ENCODE measurements at places on chromosomes 4 and X.

GRCh38 chr4:184267673-184268583 is 50.3 kb upstream of the ENPP6 start:
- DNase-seq = no peak

DNA sequence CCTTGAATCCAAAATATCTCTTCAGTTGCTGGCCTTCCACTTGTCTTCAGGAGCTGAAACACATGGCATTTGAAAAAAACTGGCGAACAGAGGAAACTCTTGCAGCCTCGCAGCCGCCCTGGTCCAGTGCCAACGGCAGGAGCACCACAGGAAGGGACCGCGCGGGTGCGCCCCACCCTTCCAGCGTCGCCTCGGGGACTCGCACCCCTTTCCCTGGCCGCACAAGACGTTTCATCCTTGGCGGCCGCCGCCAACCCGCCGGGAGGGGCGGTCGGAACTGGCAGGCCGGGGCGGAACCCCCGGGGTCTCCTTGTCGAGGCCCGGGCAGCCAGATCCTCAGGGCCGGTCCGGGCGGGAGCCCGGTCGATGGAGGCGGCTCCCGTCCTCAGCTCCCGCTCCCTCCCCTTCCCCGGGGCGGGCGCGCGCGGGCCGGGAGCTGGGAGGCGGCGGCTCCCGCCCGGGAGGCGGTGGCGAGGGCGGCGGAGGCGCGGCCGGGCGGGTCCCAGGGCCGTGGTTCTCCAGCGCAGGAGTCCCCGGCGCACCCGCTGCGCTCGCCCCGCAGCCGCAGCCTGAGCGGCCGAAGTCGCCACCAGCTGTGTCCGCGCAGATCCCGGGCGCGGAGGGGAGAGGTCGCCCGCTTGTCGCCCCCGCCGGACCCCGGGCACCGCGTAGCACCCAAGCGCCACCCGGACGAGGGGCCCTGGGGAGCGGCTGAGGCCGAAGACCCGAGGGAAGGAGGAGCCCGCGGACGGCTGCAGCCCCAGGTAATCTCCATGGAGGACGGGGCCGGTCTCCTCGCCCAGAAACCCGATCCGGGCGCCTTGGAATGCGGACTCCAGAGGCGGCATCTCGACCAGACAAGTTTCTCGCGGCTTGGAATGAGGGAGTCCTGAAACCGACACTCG is 886 bp upstream of the NDST3 start:
- DNase-seq = no peak

DNA sequence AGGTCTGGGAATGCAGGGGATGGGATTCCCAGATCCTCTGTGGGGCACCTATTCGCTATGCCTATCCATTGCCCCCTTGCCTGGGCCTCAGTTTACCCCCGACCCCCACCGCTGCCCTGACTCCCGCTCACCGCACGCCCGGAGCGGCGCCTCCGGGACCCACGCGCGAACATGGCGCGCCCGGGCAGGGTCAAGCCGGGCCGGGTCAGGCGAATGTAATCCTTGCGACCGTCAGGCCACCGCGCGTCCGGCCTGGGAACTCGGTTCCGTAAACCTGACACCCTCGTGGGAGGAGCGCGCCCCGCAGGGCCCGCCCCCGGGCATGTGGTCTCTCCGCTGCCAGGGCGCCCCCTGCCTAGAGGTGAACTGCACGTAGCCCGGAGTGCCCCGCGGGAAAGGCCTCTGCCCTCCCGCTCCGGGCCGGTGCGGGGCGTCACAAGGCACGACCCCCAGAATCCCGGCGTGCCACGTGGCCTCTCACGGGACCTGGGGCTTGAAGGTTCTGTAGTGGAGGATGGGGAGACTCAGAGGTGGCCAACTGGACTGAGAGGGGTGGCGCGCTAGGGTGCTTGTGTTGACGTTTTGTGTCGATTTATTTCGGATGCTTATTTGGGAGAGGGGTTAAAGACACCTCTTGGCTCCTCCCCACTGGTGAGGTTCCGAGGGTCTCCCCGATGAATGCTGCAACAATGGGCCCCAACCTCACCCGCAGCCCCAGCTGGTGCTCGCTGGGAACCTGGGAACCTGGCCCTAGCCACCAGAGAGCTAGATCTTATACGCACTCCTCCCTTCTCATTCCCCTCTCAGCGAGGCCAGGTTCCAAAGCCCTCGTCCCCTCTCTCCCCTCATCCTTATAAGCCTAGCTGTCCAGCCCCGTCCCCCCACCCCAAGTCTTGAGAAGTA is at the start of gene PRICKLE3:
TSS of gene PRICKLE3 (minus strand) at position 249 of the 903 bp plus-strand sequence. CDS start at position 173, 76 bp downstream.
- no peak for DNase-seq

GRCh38 chr4:2924765-2925301 is 38.4 kb downstream of the NOP14 start:
- no peak for DNase-seq

DNA sequence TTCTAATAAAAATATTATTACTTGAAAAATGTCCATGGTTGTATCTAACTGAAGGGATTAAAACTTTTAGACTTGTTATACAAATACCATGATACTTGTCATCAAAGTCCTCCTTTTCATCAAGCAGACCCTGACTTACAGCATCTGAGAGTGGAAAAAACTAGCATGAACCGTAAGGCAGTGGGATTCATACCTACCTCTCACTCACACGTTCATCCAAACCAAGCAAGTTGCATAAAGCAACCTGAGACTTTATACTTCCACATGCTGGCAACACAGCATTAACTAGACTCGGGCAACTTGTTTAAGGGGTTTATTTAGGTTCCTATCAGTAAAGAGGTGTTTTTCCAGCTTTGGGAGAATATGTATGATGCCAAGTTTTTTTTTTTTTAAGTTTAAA is 22.6 kb upstream of the TLR7 start:
- DNase-seq = no peak

DNA sequence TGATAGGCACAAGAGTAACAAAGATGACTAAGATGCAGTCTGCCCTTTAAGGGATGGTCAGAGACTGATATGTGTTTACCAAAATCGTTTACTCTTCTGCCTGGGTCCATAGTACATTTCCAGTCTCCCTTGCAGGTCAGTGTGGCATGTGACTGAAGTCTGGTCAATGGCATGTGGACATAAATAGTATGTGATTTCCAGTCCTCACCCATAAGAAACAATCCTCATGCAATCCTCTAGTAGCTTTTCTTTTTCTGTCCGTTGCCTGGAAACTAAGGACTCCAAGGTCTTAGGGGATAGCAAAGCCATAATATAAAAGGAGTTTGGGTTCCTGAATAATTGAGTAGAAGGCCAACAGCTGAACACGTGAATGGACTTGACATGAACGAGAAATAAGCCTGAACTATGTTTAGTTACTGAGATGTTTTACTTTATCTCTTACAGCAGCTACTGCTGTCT is 1.1 kb downstream of the SLC9B2 start:
- DNase-seq = no peak

DNA sequence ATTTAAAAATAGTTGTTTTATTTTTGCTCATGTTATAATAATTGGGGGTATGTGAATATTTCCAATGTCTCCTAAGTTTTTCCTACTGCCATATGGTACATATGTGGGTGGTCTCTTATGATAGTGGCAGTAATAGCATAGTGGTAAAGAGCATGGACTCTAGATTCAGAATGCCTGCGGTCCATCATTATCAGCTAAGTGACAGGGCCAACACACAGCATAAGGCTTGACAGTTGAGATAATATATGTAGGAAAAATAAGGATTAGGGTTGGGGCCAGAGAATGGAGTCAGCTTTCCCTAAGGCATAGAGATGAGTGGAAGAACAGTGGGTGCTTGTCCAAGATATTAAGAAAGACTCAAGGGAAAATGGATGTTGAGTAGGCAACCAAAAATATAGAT is 2707.5 kb downstream of the PCDH7 start:
- no peak for DNase-seq

DNA sequence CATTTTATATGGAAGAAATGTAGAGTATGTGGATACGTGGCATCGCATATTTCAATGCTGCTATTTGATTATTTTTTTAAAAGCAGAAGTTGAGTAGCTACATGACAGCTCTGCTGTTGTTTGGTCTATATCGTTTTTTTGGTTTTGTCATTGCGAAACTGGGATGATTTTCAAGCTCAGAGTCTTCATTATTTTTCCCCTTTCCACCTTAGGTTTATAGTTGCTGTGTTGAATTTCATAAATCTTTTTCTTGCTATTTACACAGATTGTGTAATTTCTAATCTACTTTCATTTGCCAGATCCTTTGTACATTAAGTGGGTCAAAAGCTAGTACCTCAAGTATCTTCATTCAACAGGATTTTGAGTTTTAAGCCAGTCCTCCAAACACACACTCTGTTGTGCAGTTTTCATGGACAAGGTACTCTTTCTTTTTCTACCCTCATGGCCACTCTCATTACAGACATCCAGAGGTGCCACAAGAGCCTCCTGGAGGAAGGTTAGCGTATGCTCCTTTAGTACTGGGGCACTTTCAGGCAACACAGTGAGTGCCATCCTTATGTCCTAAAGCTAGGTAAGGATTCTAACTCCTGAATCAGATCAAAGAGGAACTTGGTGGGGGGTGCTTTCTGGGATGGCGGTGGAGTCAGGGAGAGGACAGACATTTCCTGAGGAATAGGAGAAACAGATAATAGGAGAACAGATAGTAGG is 123.2 kb downstream of the FHIP1A start:
- no peak for DNase-seq

- DNase-seq = peak; percentile 4
Measured at GRCh38 chrX:10156199-10157031, at the start of gene CLCN4. TSS of gene CLCN4 (plus strand) at chrX:10156975. CDS start at chrX:10185033, 28,058 bp downstream.

DNA sequence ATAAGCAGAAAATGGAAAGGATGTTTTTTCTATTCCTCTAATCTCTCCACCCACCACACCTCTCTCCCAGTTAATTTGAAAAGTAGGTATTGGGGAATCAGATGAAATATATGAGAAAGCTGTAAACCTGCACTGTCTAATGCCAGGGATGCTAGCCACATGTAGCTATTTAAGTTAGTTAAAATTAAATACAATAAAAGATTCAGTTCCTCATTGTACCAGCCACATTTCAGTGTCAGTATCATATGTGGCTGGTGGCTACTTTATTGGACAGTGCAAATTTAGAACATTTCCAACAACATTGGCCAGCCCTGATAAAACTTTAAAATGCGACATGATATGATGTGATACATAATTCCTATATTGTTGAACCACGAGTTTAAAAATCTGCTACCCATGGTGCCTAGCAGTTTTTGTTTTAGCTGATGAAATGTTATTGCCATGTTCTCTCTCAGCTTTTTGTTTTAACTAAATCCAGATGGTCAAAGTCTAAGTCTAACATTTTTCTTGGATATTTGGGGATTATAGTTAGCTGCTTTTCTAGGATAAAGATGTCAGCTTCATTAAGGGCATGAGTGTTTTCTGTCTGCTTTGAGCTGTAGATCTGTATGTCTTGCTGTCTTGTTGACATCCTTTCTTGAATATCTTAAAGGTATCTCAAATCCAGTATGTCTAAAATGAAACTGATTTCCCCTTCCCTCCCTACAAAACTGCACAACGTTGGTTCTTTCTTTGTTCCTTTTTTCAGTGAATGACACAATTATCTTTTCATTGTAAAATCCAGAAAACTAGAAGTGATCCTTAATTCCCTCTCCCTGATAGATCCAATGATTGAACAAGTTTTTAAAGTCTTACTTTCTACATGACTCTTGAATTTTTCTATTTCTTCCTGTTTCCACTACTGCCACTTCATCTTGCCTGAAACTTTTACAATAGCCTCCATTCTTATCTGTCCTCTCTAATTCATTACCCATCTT is 6.2 kb downstream of the ARFIP1 start:
- DNase-seq = no peak

DNA sequence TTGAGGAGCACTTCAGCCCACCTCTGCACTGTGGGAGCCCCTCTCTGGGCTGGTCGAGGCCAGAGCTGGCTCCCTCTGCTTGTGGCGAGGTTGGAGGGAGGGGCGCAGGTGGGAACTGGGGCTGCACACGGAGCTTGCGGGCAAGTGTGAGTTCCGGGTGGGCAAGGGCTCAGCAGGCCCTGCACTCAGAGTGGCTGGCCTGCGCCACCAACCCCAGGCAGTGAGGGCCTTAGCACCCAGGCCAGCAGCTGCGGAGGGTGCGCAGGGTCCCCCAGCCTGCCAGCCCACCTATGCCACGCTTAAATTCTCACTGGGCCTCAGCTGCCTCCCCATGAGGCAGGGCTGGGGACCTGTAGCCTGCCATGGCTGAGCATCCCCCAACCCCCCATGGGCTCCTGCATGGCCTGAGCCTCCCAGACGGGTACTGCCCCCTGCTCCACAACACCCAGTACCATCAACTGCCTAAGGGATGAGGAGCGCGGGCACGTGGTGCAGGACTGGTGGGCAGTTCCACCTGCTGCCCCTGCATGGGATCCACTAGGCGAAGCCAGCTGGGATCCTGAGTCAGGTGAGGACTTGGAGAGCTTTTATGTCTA is 110.9 kb downstream of the SLC39A8 start:
- DNase-seq = no peak

GRCh38 chr4:153409412-153409811 is 56.7 kb upstream of the TMEM131L start:
- DNase-seq = no peak

DNA sequence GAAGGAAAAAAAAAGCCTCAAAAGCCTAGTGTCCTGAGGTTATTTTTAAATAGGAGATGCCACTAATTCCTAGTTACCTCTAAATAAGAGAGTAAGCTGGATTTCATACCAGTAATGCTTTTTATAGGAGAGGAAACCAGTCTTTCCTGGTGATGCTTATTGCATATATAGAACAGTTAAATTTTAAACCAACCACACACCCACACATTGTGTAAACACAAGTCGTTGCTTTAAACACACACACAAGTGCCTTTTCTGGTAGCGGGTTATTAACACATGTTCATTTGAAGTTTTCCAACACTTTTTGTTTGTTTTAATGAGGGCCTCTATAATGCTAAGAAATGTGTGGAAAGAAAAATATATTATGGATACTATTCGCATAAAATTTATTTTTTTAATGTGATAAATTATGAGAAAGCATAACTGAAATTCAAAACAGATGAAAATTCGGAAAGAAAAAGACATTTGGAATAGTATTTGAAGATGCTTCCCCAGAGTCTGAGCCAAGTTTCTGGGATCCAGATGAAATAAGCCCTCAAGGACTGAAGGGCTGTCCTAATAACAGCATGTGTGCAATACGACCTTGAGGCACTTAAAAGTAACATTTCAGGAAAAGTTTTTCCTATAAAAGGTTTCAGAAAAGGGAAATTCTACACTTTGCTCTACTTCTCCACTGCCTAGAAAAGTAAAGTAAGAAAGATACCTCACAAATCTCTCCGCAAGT is 2.0 kb downstream of the ANTXR2 start:
- DNase-seq = no peak

- DNase-seq = no peak
Measured at GRCh38 chr4:164977243-164978164, at the start of gene TRIM61. TSS of gene TRIM61 (minus strand) at chr4:164977657. CDS start at chr4:164970002, 7,655 bp downstream.

DNA sequence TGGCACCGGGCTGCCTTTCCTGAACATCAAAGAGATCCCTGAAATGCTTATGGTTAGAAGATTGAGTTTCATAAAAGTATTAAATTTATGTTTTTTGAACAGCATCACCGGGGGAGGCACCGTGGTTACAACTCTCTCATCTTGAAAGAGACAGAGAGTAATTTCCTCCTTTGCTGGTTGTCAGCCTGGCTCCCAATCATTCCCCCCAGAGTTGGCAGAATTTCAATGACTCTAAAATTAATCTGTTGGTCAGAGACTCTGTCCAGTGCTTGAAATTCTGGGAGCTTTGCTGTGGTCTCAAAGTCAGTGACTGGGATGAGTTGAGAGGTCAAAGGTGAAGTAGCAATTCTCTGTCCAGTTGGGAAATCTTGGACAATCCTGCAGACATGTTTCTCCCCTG is 135.9 kb downstream of the RAB28 start:
- DNase-seq = no peak

GRCh38 chrX:50609796-50610195 is 139.2 kb upstream of the DGKK start:
- no peak for DNase-seq

Data from cortex of kidney (tissue), 1 donor.